ENCODE measurements at places on chromosomes 11 and 22. TPM values are rescaled to one million over a fixed set of nuclear protein-coding genes. Genes with fewer than 3 reads are reported as not detected.

SCGB2A2 gene
- total RNA-seq = not detected

ACRV1 gene
- 0.10 TPM for total RNA-seq

SLC5A1 gene
- not detected for total RNA-seq

SYT7 gene
- total RNA-seq = 1.8 TPM

ZNRF3 gene
- 7.1 TPM for total RNA-seq

CRYBB2 gene
- total RNA-seq = not detected

MTFP1 gene
- 60.4 TPM for total RNA-seq

STK33 gene
- 8.6 TPM for total RNA-seq

POLR3H gene
- 26.6 TPM for total RNA-seq

MISFA gene
- 0.73 TPM for total RNA-seq

AMBRA1 gene
- total RNA-seq = 17.2 TPM

TBX10 gene
- total RNA-seq = not detected

OR52I2 gene
- not detected for total RNA-seq

INS gene
- total RNA-seq = not detected

CBLIF gene
- total RNA-seq = not detected

OR8I2 gene
- total RNA-seq = not detected

C11orf52 gene
- total RNA-seq = not detected

ANO1 gene
- 0.13 TPM for total RNA-seq

SPTBN2 gene
- 79.1 TPM for total RNA-seq

RCOR2 gene
- total RNA-seq = 0.17 TPM

DEPDC7 gene
- total RNA-seq = 2.6 TPM

CENPM gene
- 54.7 TPM for total RNA-seq

Data from HT1080 (cell line).